ENCODE measurements at places on chromosomes 6 and 20.

DNA sequence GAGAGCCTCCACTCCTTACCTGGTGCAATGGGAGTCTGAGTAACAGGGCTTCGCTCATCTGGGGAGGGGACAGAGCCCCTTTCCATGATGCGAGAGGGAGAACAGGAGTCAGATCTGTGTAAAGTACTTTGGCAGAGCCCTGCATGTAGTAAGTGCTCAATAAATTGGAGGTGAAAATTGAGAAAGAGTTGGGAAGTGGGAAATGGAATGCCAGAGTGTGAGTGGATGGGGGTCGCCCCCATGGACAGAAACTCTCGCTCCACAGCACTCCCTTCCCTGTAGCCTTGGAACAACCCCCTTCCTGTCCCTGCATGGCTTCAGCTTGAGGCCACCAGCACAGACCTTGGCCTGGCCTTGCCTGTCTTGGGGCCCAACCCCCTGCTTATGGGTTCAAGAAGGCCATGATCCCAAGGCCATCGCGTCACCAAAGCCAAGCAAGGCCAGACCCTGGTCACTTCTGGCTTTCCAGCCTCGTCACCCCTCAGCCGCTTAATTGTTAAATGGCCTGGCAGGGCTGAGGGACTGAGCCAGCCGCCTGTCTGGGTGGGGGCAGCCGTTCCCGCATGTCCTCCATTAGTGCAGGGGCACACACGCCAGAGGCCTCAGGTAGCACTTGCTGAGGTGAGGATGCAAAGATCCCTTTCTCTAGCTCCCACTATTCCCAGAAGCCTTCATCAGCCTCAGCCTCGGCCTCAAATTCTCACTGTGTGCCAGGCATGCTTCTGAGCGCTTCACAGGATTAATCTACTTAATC lies 93.7 kb upstream of the PTPN1 start:
- DNase-seq = no peak

- DNase-seq = no peak
Observed at GRCh38 chr20:6697228-6697972, 70.1 kb upstream of the BMP2 start.

GRCh38 chr6:21856456-21856825 lies 262.9 kb downstream of the SOX4 start:
- no peak for DNase-seq

- no peak for DNase-seq
Observed at GRCh38 chr6:35382015-35382414, 39.7 kb downstream of the PPARD start.

- DNase-seq = no peak
Observed at GRCh38 chr6:53699462-53699861, 33.9 kb upstream of the KLHL31 start.

GRCh38 chr6:160523223-160523622 lies 140.9 kb downstream of the LPA start:
- no peak for DNase-seq

DNA sequence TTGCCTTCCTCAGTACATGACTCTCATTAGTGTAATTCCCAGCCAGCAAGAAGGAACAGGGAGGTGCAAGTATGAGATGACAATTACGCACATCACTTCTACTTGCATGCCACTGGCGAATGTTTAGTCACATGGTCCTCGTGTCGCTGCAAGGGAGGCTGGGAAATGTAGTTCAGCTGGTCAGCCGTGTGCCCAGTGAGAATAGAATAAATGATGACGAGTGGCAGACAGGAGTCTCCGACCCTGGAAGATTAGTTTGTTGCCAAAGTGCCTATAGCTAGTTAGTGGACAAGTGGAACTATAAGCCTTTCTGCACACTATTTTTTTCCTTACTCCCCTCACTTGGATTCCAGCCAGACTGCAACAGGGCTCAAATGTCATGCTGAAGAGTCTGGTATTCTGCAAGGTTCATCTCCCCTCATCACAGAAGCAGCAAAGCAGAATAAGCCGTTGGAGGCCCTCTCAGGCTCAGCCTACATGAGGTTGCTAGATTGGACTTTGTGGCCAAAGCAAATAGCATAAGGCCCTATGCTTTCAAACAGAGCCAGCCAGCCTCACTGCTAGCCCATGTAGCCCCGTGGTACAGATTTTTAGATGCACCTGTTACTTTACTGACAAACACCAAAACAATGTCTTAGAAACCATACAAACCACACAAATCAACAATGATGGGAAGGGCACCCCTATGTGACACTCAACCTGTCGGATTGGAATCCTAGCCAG lies 9.7 kb downstream of the LINC00237 start:
- DNase-seq = no peak

- no peak for DNase-seq
Observed at GRCh38 chr6:145295746-145296145, 439.6 kb downstream of the EPM2A start.

DNA sequence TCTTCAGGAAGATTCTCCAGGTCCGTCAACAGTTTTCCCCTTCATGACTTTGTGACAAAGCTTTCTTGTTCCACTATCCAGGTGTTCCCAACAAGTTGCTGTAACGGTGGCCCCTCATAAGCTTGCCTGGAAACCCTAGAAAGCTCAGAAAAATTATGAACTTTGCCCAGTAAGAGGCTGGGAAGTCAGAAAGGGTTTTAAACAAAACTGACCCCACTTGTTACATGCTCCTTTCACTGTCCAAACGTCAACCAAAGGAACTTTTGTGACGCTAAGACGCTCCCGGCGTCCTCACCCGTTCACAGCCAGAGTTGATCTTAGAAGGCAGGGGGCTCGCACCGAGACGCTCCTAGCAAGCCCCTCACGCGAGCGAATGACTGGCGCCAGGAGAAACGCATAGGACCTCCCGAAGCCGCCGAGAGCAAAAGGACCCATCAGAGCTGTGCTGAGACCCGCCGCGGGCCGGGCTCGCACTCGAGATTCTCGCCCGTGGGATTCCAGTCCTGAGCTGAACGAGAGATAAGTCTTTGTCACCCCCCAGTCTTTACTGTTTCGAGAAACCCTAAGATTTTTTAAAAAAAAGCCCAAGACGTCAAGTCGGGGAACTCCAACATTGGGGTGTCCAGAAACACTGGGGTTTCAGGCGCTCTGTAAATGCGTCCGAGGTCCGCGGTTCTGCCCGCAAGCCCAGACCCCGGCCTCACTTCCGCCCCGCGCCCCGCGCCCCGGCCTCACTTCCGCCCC lies 544 bp upstream of the ACAT2 start:
- DNase-seq = no peak

- DNase-seq = no peak
Observed at GRCh38 chr6:4971851-4972250, 32.0 kb downstream of the RPP40 start.

DNA sequence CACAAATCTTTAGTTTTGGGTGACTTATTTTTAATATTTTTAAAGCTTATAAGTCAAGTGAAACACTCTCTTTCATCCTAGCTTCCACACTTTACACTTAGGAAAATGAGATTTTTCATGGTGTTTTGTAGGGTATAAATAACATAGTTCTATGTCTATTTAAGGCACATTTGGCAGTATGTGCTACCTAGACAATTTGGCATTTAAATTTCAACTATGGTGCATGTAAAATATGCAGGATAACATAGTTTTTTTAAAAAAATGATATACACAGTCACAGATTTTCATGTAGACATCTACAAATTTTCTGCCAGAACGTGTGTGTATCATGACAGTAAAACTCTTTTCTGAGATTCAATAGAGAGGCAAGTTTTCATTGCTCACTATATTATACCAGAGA lies 115.1 kb upstream of the MAP3K7 start:
- no peak for DNase-seq

- DNase-seq = peak; percentile 46
Observed at GRCh38 chr6:2891768-2892170, 11.3 kb downstream of the SERPINB9 start.

- no peak for DNase-seq
Observed at GRCh38 chr20:57735831-57736737, 26.3 kb upstream of the PMEPA1 start.

DNA sequence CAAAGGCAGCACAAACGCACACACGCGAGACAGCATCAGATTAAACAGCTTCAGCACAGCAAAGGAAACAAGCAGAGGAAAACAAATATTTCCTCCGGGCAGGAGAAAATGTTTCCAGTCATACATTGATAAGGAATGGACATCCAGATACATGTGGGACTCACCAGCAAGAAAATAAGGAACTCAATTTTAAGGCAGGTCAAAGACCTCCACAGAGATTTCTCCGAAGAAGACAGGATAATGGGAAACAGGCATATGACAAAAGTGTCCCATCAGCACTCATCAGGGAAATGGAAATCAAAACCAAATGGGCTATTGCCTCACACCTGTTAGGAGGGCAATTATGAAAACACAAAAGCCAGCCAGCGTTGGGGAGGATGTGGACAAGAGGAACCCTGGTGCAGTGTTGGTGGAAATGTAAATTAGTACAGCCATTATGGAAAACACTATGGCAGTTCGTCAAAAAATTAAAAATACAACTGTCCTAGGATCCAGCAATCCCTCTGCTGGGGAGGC lies 9.7 kb upstream of the SLCO4A1 start:
- no peak for DNase-seq

- DNase-seq = no peak
Observed at GRCh38 chr6:87444362-87444761, 28.4 kb upstream of the SLC35A1 start.

DNA sequence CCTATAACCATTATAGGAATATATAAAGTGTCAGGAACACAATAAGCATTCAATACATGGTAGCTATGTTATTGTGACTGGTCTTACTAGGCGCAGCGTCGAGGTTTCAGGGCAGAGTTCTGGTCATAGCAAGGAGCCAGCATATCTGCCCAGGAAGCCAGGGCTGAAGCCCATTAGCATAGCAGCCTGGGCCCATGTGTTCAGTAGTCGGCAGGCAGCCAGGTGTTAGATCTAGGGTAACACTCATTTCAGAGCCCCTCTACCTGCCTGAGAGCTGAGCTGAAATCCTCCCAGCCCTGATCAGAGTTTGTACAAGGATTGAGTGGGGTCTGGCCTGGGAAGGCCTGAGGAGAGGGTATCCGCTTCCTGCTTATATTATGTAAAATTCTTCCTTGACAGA lies 32.1 kb downstream of the C20orf173 start:
- DNase-seq = no peak

- no peak for DNase-seq
Observed at GRCh38 chr6:16360365-16360764, 122.0 kb downstream of the GMPR start.

DNA sequence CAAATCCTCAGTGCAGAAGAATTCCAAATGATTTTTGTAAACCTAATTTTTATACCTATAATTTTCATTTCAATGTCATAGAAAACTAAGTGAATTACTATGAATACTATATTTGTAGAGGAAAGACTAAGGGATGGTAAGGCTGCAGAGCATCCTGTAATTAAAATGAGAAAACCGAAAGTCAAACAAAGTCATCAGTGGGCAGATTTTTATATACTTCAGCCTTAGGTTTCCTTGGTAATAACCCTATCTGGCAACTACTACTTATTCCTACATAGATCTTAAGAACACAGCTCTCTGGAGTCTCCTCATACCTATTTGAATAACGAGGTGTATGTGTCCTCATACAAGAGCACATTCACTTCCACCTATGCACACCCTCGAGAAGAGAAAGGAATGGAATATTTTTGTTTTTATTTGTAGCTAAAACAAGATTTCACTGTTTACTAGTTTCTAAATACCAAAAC lies 117.9 kb upstream of the SGK1 start:
- DNase-seq = no peak

- DNase-seq = no peak
Observed at GRCh38 chr6:131549811-131550210, 23.2 kb upstream of the ARG1 start.

DNA sequence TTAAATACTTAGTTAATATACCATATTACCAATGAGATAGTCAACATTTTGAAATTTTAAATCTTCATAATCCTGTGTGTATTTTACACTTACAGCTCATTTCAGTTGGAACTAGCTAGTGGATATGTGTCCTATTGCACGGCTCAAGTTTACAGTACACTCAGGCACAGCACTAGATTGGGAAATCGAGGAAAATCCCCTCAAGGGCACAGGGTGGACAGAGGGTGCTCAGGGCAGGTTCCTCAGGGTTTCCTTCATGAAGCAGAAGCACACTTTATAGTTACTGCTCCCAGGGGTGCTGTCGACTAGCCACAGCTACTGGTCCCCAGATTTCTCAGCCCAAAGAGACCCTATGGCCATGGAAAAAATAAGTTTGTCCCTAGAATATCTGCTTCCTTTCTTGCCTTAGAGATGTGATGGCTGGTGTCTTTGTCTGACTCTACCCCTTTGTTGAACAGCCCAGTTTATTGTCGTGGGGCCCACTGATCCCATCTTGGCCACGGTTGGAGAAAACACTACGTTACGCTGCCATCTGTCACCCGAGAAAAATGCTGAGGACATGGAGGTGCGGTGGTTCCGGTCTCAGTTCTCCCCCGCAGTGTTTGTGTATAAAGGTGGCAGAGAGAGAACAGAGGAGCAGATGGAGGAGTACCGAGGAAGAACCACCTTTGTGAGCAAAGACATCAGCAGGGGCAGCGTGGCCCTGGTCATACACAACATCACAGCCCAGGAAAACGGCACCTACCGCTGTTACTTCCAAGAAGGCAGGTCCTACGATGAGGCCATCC lies 1.5 kb downstream of the BTN2A1 start:
- DNase-seq = no peak

DNA sequence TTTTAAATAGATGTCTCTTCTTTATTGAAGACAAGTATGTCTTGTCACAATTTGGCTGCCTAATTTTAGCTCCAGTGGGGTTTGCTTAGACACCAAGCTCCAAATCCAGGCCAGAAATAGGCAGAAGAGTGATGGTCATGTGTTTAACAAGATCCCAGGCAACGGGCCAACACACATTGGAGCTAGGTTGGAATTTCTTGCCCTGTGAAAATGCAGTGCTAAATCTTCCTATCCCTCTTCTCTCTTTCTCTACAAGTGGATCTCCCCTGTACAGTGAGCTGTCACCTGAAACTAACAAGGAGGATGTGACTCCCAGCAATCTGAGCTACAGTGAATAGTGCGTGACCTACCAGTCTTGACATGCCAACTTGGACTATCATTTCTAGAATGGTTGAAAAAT lies 65.3 kb upstream of the VGLL2 start:
- no peak for DNase-seq

DNA sequence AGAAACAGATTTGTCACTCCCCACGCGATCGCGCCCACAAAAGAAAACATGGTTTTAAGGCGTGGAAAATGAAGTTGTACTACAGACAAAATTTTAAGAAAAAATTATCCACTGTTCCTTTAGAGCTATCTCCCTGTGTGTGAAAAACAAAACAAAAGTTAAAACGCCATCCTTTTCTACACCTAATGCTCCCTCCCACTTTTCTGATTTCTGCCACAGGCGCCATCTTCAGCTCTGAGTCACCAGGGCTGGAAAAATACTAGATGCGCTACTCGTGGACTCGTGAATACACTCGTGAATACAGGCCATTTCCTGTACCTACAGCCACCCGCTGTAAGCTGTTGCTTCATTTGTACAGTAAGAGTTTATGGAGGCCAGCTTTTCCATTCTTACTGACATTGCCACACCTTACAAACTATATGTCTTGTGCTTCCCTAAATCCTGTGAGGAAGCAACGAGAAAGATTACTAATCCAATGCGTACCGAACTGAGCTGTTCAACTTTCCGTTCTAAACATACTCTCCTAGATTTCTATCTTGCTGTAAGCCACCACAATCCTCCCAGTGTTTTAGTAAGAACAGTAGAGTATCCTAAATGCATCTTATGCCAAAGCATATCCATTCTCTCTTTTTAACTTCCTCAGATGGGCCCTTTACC lies 773 bp upstream of the AHI1 start:
- peak; percentile 61 for DNase-seq

- no peak for DNase-seq
Observed at GRCh38 chr6:11288065-11288464, 55.6 kb upstream of the NEDD9 start.

All from stimulated activated CD8-positive, alpha-beta memory T cell treated with anti-CD3 and anti-CD28 coated beads, Interleukin-15, amount 100 ng/mL, for 4 hours (primary cell).